ENCODE measurements at places on chromosomes 5 and 9.

GRCh38 chr9:128683340-128684064 is 5.5 kb upstream of the SET start:
- DNase-seq, result peak; percentile 56

DNA sequence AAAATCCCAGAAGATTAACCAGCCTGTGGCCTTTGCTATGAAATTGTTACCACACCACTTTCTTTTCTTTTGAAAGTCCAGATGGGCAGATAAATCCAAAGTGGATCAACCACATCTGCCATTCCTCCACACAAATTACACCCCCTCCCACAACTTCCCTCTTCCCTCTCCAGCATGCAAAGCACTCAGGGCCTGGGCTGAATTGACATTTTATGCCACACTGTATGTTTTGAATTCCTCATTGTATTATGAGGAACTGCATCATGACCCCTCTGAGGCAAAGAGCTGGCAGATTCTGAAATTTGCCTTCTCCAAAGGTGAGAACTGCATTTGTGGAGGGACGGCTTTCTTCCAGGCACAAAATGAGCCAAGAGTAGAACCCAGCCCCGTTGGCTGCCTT is 589.2 kb upstream of the KLF4 start:
- no peak for DNase-seq

GRCh38 chr9:94625835-94626234 is 13.5 kb downstream of the FBP1 start:
- DNase-seq, result no peak

DNA sequence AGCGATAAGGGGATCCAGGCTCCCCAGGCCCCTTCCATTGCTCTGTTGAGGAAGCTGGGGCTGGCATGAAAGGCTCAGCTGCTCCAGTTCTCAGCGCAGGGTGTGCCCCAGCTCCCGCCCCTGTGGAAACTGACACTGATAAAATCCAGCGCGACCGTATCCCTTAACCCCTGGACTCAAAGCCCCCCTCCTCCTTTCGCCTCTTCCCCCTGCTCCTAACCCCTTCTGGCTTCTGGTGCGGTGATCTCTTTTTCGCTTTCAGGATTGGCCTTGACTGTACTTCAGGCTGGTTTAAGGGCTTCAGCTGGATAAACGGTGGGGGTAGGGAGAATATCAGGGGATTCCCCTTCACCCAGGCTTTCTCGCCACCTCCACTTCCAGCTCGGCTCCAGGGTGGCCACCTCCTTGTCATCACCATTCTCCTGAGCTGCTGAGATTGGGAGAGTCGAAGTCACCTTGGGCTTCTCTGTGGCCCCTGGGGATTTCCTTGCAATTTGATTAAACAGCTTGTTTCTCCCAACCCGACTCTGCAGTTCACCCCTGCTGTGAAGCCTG is 843 bp downstream of the BSPRY start:
- DNase-seq, result no peak

GRCh38 chr5:8019719-8020218 is 150.8 kb downstream of the MTRR start:
- DNase-seq, result no peak

- no peak for DNase-seq
These were observed 337.8 kb downstream of the DMAC1 start for GRCh38 chr9:7461791-7462190.

DNA sequence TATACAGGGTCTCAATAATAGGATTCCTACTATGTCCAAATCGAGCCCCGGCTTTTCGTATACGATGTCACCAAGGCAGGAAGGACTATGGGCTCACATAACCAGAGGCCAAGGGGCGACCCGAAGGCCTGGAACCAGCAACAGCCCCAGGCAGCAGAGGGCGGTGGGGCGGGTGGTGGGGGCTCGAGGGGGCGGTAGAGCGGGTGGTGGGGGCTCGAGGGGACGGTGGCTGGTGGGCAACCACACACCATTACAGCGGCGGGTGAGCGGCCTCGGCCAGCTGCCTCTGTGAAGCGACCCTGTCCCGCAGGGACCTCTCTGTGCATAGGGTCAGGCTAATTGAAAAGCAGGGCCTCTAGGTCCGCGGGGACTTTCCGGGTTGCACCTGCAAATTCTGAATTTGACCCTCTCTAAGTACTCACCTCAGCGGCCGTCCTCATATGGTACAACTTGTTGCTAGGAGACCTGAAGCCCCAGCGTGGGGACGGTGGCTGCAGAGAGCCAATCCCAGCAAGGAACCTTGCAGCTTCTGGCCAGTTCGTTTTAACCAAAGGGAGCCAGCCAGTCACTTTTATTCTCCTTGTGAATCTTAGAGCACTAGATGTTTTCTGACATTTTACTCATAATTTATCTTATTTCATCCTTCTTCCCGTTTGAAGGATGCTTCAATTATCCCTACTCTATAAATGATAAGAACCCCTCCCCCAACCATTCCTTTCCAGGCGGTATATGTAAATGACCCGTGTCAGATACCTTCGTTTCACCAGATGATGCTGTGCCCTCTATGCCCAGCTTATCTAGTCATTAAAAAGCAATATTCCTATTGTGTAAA is at the start of gene NME5:
Gene NME5 (minus strand): TSS at position 480 of the 832 bp plus-strand sequence. CDS start 648 bp downstream, outside the sequence.
- peak; percentile 49 for DNase-seq

DNA sequence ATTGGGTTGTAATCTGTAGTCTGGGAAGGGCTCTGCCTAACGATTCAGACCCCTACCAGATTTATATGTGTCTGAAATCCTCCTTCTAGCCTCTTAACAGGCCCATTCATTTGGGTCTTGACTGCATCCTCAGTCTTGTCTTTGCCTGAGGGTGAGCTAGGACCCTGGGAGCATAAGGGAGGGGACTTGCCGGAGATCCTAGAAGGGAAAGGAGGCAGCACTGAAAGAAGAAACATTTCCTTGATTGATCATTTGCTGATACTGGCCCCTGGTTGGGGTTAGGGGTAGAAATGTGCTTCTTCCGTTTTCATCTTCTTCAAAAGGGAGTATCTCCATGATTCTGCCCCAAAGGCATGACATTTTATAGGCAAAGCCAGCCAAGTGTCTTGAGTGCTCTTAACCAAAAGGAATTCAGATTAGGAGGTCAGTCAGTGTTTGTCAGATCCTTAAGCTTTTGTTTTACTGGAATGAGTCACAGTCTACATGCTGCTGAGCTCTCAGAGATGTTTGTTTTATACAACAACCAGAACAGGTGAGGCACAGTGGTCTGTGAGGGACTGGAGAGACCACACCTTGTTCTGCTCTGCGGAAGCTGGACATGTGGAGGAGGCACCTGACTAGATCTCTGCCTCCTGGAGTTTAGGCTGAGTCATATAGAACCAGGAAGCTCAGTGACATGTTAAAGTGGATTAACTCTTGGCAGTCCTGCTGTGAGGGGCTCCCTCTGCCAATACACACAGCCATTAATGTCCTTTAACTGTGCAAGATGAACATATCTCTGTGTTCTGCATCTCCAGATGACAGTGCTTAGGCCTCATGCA is 37.7 kb downstream of the PCDHAC2 start:
- no peak for DNase-seq

DNA sequence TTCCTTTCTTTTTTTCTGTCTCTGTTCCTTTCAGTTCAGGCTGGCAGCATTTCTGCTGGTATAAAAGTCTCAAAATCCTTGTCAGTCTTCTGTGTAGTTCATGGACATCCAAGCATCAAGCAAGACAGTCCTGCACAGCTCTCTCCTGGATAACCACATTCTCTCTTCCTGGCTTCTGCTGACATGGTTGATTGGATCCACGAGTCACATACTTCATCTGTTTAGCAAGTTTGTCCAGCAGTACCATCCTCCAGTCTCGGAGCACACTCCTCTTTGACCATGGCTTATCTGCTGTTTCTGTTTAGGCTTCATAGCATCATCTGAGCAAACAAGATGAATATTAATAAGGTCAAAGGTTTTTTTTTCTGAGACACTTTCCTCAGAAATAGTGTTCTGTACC is 220.8 kb downstream of the KDM4C start:
- DNase-seq, result no peak

- DNase-seq, result no peak
These were observed 66.6 kb downstream of the PCSK5 start for GRCh38 chr9:75957116-75957515.

DNA sequence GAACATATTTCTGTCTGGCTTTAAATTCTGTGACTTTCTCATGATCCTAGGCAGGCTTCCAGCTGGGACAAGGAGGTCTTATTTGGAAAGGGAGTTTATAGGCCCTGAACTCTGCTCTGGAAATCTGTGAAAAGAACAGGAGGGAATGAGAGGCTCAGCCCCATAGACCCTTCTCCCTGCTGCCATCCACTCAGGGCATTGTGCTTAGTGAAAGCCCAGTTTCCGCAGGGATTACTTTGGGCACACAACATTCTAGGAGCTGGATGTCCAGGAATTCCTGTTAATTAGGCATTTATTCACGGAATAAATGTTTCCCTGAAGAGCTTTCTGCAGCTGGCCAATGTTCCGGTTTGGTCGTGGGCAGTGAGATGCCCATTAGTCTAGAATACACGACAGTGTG is 32.7 kb upstream of the COL15A1 start:
- no peak for DNase-seq

- DNase-seq, result no peak
These were observed 14.0 kb downstream of the IRX2 start for GRCh38 chr5:2737273-2738155.

GRCh38 chr9:37027582-37028419 is 6.3 kb downstream of the PAX5 start:
- DNase-seq, result peak; percentile 80

DNA sequence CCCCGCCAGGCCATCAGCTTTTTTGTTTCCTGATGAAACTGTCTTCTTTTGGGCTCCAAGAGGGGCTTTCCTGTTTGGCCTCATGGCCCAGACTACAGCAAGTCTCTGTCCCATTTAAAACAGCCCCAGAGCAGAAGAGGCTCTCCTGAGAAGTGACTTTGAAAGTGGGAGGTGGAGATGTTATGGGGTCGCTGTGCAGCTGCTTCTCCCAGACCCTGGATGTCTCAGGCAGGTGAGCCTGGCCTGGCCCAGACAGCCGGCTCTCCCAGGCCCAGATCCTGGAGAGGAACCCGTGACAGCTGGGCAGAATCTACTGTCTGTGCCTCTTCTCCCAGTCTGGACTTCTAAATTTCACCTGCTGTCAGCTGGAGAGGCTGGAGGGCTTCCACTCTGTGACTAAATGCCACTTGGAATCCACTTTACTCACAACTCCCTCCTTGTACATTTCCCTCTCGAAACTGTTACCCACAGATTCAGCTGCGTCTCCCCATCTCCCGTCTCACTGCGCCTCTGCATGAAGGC is 20.6 kb downstream of the FAM78A start:
- DNase-seq, result no peak

- peak; percentile 86 for DNase-seq
These were observed 64.9 kb downstream of the CFAP95 start for GRCh38 chr9:69885474-69885929.

DNA sequence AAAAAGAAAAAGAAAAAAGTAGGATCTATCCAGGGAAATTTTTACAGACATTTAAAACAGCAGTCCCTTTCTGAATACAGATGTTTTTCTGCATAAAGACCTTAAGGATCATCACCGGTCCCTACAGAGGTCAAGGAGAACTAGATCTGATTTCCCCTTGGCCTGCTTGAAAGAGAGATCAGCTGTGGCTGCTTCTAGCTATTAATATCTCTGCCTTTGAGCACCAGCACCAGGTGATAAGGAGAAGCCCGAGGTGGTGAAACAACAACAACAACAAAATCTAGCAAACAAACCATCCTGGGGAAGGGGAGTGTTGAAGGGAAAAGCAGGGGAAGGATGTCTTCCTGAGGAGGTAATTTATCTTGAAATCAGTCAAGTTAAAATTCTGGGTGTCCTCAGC is 42.1 kb downstream of the ZNF366 start:
- DNase-seq, result no peak

Data from fibroblast of the aortic adventitia (primary cell).